ENCODE measurements at places on chromosomes 11 and 22.
A peak's percentile ranks its signal among the peaks of the same experiment; 100 is the strongest.

DNA sequence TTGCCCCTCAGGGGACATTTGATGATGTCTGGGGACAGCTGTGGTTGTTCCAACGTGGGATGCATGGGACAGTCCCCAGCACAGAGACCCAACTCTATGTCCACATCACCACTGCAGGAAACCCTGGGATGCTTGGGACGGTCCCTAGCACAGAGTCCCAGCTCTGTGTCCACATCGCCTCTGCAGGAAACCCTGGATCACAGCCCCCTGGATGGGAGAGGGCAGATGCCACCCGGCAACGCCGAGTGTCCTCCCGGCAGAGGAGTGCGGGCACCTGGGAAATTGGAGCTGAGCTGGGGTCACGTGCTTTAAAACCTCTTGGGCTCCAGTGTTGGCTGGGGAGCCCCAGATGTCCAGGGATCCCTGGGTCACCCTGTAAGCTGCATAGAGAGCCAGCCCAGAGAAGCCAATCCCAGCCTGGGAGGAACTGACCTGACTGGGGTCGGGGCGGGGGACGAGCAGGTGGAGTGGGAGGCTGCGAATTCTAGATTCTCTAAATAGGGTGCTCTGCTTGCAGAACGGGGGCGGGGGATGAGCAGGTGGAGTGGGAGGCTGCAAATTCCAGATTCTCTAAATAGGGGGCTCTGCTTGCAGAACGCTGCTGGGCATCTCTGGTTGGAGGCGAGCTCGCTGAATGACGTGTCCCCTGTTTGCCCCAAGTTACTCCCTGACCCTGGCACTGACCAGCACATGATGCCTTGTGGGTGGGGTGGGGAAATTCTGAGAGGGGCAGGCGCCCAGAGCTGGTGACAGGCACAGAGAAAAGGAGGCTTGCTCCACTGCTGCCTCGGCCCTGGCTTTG, 1197.8 kb downstream of the BRD1 start:
- DNase-seq: no peak

- no peak for DNase-seq
Measured at GRCh38 chr11:96130061-96130620, 206.2 kb upstream of the MTMR2 start.

DNA sequence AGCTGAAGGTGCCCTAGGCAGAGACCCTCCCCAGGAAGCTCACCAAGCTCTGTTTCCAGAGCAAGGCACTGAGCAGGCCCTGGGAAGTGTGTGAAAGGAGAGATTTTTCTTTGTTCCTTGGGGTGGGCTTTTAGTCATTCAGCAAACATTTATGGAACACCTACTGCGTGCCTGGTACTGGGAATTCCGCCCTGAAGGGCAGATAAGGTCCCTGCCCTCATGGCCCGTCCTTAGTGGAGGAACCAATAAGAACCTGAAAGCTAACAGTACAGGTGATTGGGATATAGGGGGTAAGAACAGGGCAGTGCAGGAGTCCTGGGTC, 3.9 kb downstream of the TMEM134 start:
- no peak for DNase-seq

DNA sequence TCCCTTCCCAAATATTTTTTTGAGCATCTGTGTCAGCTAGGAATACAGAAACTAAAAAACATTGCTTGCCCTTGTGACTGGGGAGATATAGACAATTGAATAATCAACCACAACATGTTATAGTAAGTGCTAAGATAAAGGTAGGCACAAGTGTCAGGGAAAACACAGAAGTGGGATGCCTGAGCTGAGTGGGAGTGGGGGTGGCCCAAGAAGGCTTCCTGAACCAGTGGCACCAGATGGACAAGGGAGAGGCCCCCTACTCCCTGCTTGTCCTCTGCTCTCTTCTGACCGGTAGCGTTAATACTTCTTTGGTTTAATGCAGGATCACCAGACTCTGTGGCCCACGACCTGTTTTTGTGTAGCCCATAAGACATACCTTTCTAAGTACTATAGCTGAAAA, 48.8 kb downstream of the PACS1 start:
- DNase-seq: no peak

GRCh38 chr11:105548359-105548758, 61.5 kb upstream of the GRIA4 start:
- DNase-seq: no peak

GRCh38 chr11:28756977-28757376, 648.8 kb downstream of the METTL15 start:
- DNase-seq: no peak

- DNase-seq: no peak
Measured at GRCh38 chr11:117315285-117316196, 515 bp downstream of the BACE1 start.

DNA sequence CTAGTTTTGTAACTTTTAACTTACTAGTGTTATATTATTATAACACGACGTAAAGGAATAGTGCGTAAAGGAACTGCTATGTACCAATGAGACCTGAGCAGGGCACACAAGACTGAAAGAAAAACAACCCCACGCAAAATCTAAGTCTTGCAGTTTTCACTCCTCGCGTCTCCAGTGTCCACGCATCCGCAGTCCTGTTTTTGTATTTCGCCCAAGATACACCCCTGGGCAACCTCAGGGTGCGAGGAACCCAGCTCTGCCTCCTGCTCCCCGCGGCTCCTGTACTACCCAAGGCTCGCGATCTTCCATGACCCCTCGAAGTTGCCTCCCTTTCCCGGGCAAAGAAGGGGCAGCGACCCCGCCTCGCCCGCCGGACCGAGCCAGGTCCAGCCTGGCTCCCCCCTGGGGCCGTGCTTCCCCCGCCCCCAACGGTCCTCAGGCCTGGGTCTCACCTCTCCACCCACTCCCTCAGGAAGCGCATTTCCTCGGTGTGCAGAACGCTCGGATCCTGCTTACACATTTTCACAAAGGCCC, 393 bp downstream of the ST13 start:
- no peak for DNase-seq

GRCh38 chr11:112555491-112556364, 295.1 kb upstream of the PLET1 start:
- DNase-seq: peak; percentile 57
